ENCODE measurements at places on chromosomes 6 and 20.

- DNase-seq, result no peak
Measured at GRCh38 chr20:43508604-43509040, 1.1 kb downstream of the L3MBTL1 start.

DNA sequence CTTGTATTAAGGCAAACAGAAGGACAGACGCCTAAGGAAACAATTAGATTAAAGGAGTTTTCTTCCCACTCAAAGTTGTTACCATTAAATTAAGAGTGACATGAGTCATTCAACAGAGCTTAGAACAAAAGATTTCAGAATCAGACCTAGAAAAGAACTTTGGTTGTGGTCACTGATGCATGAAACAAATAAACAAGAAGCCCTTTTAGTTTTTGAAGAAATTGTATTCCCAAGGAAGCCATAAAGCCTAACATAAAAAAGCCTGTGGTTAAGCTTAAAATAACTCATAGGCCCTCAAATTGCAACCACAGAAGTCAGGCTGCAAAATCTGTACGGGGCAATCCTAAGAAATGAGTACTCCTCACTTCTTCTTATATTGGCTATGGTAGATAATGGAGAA, 17.9 kb upstream of the TRIM26 start:
- DNase-seq, result no peak

GRCh38 chr6:110039981-110040383, 61.9 kb downstream of the GPR6 start:
- peak; percentile 50 for DNase-seq

DNA sequence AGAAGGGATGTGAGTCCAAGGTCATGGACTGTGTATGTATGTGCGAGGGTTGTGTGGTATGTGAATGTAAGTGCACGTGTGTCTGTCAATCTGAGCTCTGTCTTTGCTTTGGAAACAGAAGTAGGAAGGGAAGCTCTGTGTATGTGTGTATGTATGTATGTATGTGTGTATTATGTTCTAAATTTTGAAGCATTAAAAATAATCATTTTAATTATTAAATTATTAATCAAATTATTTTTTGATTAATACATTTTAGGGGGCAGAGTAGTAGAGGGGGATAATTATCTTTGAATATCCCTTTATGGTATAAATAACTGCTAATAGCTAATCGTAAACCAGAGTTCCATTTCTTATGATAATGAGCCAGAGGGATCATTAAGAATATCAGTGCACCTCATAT, 42.8 kb downstream of the SH3BGRL2 start:
- DNase-seq, result no peak

GRCh38 chr20:55515832-55516231, 489.5 kb downstream of the CBLN4 start:
- no peak for DNase-seq
